Activated CD8-positive, alpha-beta T cell treated with anti-CD3 and anti-CD28 coated beads for 36 hours (primary cell): ENCODE measurements at places on chromosomes 6 and 20.

GRCh38 chr6:71460933-71461332 lies 172.3 kb downstream of the OGFRL1 start:
- H3K27me3 ChIP-seq = no peaks in the 10 kb centered on the region
- H3K4me1 ChIP-seq = no peaks in the 10 kb centered on the region
- DNase-seq = no peak
- H3K27ac ChIP-seq = no peak overlapping the region
- no peak overlapping the region for H3K4me3 ChIP-seq
- H3K36me3 ChIP-seq = no peaks in the 10 kb centered on the region

DNA sequence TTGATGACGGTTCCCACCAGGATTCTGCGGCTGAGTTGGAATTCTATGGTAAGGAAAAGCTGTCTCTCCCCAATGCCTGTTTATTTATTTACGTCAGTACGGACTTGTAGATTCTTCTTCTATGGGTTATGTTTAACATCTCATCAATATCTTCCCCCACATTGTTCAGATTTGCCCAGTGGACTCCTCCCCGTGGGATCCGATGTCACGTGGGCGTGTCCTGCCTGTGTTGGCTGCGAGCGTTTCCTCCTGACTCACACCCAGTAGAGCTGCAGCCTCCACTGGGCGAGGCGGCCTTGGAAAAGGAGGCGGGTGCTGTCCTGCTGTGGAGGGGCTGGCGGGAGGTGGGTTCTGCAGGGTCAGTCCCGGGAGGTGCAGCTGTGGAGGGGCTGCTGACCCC lies 46.8 kb upstream of the SLCO4A1 start:
- H3K27me3 ChIP-seq = peaks cover 39% of the 10 kb centered on the region
- no peak overlapping the region for H3K4me3 ChIP-seq
- DNase-seq = peak; percentile 31
- no peaks in the 10 kb centered on the region for H3K36me3 ChIP-seq
- no peaks in the 10 kb centered on the region for H3K4me1 ChIP-seq

GRCh38 chr20:21944227-21944626 lies 238.8 kb downstream of the PAX1 start:
- DNase-seq = no peak
- no peaks in the 10 kb centered on the region for H3K36me3 ChIP-seq
- H3K27me3 ChIP-seq = no peaks in the 10 kb centered on the region
- no peaks in the 10 kb centered on the region for H3K4me1 ChIP-seq

DNA sequence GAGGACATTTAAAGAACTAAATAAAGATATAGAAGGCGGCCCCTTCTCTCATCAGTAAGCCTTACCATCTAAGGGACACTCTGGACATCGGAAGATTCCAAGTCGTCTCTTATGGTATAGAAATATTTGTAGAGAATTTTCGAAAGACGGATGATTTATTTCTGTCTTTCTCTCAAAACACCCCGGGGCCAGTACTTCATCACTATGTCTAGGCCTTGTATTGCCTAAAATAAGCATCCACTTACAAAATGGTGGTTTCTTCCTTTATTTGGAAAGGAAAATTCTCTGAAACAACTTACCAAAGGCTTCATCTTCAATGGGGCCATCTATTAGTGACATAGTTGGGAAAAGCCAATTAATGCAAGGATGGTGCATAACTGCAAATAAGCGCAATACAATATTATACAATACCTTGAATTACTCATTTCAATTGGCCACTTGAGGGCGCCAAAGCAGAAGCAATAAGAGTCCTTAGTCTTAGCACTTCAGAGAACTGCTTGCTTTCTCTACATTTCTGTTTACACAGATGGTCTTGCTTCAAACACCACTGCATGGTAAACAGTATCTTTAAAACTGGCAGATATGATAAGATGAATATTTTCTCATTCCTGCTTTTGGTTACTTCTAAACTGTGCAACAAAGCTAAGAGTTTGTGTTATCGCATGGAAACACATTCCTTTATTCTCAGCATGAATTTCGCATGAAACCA lies 113.2 kb downstream of the VIP start:
- H3K4me1 ChIP-seq = peaks cover 5% of the 10 kb centered on the region
- H3K4me3 ChIP-seq = no peak overlapping the region
- peak; percentile 81 for DNase-seq

- H3K4me3 ChIP-seq = no peak overlapping the region
- H3K27ac ChIP-seq = no peak overlapping the region
- no peak for DNase-seq
- peaks cover 28% of the 10 kb centered on the region for H3K4me1 ChIP-seq
These were observed 32.0 kb downstream of the QKI start for GRCh38 chr6:163446549-163446948.

GRCh38 chr6:129749749-129750120 lies 39.8 kb upstream of the ARHGAP18 start:
- peaks cover under 1% of the 10 kb centered on the region for H3K36me3 ChIP-seq
- H3K4me1 ChIP-seq = peaks cover 56% of the 10 kb centered on the region
- no peak for DNase-seq
- H3K27ac ChIP-seq = peak overlapping the region; percentile 94
- peak overlapping the region; percentile 75 for H3K4me3 ChIP-seq
- H3K27me3 ChIP-seq = no peaks in the 10 kb centered on the region

- DNase-seq = no peak
- no peak overlapping the region for H3K27ac ChIP-seq
- no peaks in the 10 kb centered on the region for H3K36me3 ChIP-seq
These were observed 86.8 kb downstream of the COL12A1 start for GRCh38 chr6:75118925-75119515.

- DNase-seq = no peak
- H3K36me3 ChIP-seq = no peaks in the 10 kb centered on the region
- H3K27me3 ChIP-seq = no peaks in the 10 kb centered on the region
- no peak overlapping the region for H3K4me3 ChIP-seq
- H3K27ac ChIP-seq = no peak overlapping the region
- no peaks in the 10 kb centered on the region for H3K4me1 ChIP-seq
These were observed 839.4 kb downstream of the MAFB start for GRCh38 chr20:39849664-39850063.

GRCh38 chr6:4776131-4776492 lies at the start of gene CDYL:
Gene CDYL, plus strand, starts transcription at chr6:4776404. Its CDS starts 380 bp downstream, at chr6:4776784.
- no peaks in the 10 kb centered on the region for H3K27me3 ChIP-seq
- DNase-seq = peak; percentile 85
- peak within 1 kb of the TSS; percentile 94 for H3K27ac ChIP-seq
- H3K4me3 ChIP-seq = peak within 1 kb of the TSS; percentile 80
- H3K36me3 ChIP-seq = peaks cover 22% of the 10 kb centered on the region

GRCh38 chr6:25138233-25138933 lies 140.8 kb upstream of the CARMIL1 start:
- H3K4me3 ChIP-seq = peak overlapping the region; percentile 88
- peak; percentile 82 for DNase-seq
- H3K36me3 ChIP-seq = peaks cover 46% of the 10 kb centered on the region
- H3K27me3 ChIP-seq = no peaks in the 10 kb centered on the region
- peaks cover 41% of the 10 kb centered on the region for H3K4me1 ChIP-seq
- H3K27ac ChIP-seq = peak overlapping the region; percentile 98

DNA sequence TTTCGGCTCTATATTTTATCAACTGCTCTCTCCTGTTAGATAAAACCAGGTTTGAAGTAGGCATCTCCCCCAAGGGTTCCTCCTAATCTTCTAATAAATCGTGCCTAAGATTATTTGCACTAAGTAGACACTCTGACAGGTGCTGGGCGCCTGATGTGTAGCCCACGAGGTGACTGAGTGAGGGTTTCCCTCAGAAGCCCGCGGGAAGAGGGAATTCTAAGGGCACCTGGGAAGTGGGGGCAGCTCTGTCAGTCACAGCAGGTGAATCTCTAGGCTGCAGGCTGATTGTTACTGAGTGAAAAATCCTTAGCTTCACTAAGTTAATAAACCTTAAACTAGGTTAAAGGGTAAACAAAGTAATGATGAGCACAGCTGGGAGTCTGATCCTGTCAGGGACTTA lies 68.2 kb downstream of the PXDC1 start:
- no peaks in the 10 kb centered on the region for H3K36me3 ChIP-seq
- no peaks in the 10 kb centered on the region for H3K27me3 ChIP-seq
- no peak overlapping the region for H3K27ac ChIP-seq

DNA sequence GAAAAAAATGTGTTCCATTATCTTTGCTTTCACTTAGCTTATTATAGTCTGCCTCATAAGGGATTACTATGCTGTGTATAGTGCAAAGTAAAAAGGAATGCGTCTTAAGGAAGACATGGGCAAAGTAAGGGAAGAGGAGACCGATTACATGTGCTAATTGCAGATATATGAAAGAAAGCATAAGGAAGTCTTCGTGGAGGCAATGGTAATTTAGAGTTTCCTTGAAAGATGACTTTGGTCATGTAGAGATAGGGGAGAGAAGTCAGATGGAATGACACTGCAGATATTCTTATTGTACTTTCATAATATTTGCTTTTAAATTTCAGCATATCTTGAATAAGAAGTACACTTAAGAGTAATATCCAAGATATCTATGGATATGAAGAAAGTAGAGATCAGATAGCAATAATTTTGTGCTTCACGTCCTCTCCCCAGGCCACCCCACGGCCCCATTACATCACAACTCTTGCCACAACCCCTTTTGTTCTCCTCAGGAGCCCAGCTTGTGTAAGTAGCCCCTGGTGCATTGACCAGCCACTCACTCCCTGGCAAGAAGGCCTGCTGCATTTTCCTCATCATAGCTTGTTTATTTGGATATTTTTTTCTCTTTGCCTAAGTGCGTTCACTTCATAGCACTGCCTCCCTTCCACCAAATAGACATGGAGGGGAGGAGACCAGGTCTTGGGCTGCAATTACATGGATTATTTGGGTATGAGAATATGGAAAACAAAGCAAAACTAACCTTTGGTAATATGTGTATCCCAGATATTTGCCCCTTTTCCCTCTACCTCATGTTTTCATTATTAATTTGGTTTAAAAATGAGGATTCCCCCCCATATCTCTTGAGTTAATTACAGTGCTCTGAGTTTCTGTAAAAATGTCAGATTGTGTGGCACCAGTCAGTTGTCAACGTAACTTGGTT lies 30.7 kb upstream of the COL10A1 start:
- peaks cover 13% of the 10 kb centered on the region for H3K36me3 ChIP-seq
- no peak for DNase-seq
- H3K27ac ChIP-seq = no peak overlapping the region
- H3K4me3 ChIP-seq = no peak overlapping the region
- no peaks in the 10 kb centered on the region for H3K27me3 ChIP-seq

DNA sequence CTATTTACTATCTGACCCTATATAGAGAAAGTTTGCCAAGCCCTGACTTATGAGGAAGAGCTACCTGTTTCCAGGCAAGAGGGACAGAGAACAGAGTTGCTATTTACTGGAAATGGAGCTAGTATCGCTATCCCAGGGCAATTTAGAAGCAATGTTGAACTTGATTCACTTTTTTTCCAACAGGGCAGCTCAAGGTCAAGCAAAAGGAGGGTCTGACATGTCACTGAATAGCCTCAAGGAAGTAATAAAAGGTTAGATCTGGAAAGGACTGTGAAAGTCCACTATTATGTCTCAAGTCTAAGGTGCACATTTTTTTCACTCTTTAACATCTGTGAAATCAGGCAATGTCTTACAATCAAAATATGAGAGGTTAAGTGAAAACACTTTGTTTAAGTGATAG lies 84.4 kb downstream of the CLIC5 start:
- peaks cover 6% of the 10 kb centered on the region for H3K4me1 ChIP-seq
- no peak for DNase-seq
- no peak overlapping the region for H3K27ac ChIP-seq

GRCh38 chr20:13220904-13221297 lies at the start of gene ISM1:
Gene ISM1, plus strand, starts transcription at chr20:13221274. Its CDS starts 503 bp downstream, at chr20:13221777.
- H3K36me3 ChIP-seq = no peaks in the 10 kb centered on the region
- peaks cover 16% of the 10 kb centered on the region for H3K4me1 ChIP-seq
- peak; percentile 50 for DNase-seq
- peak within 1 kb of the TSS; percentile 77 for H3K4me3 ChIP-seq
- H3K27me3 ChIP-seq = peaks cover 50% of the 10 kb centered on the region

- no peaks in the 10 kb centered on the region for H3K27me3 ChIP-seq
- no peak for DNase-seq
- H3K27ac ChIP-seq = no peak overlapping the region
- no peaks in the 10 kb centered on the region for H3K36me3 ChIP-seq
- no peaks in the 10 kb centered on the region for H3K4me1 ChIP-seq
- H3K4me3 ChIP-seq = no peak overlapping the region
These were observed 47.9 kb downstream of the STK35 start for GRCh38 chr20:2149507-2149906.

GRCh38 chr6:168355716-168356522 lies 36.3 kb upstream of the DACT2 start:
- H3K4me3 ChIP-seq = no peak overlapping the region
- peaks cover 6% of the 10 kb centered on the region for H3K27me3 ChIP-seq
- peak; percentile 53 for DNase-seq
- H3K27ac ChIP-seq = no peak overlapping the region
